Upper lobe of right lung (tissue), 1 donor: ENCODE measurements at places on chromosomes 1 and 21.

DNA sequence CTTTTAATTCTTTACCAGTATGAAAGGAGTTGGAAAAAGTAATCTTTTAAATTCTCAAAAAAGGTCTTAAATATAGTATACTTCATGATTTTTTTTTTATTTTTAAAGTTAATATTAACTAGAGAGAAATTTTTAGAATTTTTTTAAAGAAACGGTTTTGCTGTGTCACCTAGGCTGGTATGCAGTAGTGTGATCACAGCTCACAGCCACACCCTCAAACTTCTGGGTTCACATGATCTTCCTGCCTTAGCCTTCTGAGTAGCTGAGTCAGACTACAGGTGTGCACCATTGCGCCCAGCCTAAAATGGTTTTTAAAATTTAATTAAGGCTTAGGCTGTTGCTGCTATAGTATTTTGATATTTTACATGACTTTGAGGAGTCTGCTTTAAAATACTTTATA lies 52.4 kb downstream of the TLCD4 start:
- no peak overlapping the region for H3K4me3 ChIP-seq
- H3K36me3 ChIP-seq: no peaks in the 10 kb centered on the region
- DNase-seq: no peak
- no peak overlapping the region for H3K27ac ChIP-seq
- H3K4me1 ChIP-seq: no peaks in the 10 kb centered on the region
- H3K27me3 ChIP-seq: no peaks in the 10 kb centered on the region

- H3K27ac ChIP-seq: no peak overlapping the region
- no peak for DNase-seq
- no peaks in the 10 kb centered on the region for H3K27me3 ChIP-seq
Measured at GRCh38 chr1:39928809-39929587, 25.9 kb upstream of the MFSD2A start.

GRCh38 chr1:241419986-241420385 lies 63.0 kb upstream of the RGS7 start:
- H3K36me3 ChIP-seq: no peaks in the 10 kb centered on the region
- no peak for DNase-seq
- H3K27ac ChIP-seq: no peak overlapping the region
- H3K27me3 ChIP-seq: peaks cover 14% of the 10 kb centered on the region

GRCh38 chr1:62250126-62250726 lies 55.6 kb downstream of the L1TD1 start:
- H3K36me3 ChIP-seq: no peaks in the 10 kb centered on the region
- no peak for DNase-seq
- no peak overlapping the region for H3K27ac ChIP-seq
- H3K27me3 ChIP-seq: no peaks in the 10 kb centered on the region

- H3K27ac ChIP-seq: no peak overlapping the region
- no peak overlapping the region for H3K4me3 ChIP-seq
Measured at GRCh38 chr21:44366586-44367211, 13.3 kb downstream of the TRPM2 start.

- peak overlapping the region; percentile 34 for H3K4me3 ChIP-seq
- no peak for DNase-seq
- H3K27me3 ChIP-seq: no peaks in the 10 kb centered on the region
- H3K36me3 ChIP-seq: peaks cover 29% of the 10 kb centered on the region
- H3K27ac ChIP-seq: peak overlapping the region; percentile 69
Measured at GRCh38 chr1:161962091-161962887, 61.4 kb downstream of the OLFML2B start.
